Suprapubic skin (tissue), 4 donors: ENCODE measurements at places on chromosomes 3 and 15.

DNA sequence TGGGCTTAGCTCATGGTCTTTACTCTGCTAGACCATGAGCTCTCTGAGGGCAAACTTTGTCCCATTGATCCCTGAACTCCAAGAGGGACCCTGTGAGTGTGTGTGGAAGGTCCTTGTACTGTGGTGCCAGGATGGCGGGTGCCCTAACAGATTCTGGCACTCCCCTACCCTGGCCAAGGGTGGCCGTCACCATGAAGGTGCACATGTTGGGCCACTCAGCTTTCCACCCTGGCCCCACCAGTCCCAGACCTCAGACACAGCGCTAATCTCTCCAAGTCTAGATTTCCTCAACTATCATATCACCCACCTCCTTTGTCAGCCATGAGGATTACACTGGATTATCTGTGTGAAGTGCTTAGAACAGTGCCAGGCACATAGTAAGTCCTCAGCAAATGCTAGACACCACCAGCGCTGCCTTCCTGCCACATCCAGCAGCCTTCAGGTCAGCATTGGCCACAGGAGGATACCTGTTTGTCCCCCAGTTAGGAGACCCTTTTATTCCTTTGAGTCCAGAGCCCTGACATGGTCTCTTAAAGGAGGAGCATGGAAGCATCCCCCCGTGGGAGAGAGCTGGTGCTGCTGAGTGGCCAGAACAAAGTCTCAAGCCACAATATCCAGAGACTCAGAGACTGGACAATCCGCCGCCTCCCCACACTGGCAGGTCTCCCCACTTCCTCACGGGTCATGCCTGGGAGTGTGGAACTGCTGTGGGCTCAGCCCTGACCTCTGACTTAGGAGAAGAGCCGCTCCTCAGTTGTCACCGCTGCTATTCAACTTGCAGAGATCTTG lies 44.5 kb upstream of the SLCO2A1 start:
- DNase-seq = no peak

GRCh38 chr15:101646672-101647071 lies 5.5 kb downstream of the TM2D3 start:
- no peak for DNase-seq

DNA sequence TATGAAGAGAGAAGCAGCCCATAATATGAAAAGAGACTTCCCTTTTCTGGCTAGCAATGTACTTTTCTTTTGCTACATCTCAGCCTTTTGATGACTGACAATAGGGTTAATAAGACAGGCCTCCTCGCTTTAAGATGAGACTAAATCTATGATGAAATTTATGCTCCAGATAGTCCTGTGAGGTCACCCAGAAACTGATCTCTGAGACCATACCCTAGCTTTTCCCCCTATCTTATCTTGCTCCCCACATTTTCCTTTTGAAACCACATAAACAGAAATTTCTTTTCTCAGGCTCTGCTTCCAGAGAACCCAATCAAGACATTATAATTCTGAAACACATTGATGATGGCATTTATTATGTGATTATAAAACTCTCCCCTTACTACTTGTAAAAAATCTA lies 168.8 kb upstream of the CADM2 start:
- no peak for DNase-seq

DNA sequence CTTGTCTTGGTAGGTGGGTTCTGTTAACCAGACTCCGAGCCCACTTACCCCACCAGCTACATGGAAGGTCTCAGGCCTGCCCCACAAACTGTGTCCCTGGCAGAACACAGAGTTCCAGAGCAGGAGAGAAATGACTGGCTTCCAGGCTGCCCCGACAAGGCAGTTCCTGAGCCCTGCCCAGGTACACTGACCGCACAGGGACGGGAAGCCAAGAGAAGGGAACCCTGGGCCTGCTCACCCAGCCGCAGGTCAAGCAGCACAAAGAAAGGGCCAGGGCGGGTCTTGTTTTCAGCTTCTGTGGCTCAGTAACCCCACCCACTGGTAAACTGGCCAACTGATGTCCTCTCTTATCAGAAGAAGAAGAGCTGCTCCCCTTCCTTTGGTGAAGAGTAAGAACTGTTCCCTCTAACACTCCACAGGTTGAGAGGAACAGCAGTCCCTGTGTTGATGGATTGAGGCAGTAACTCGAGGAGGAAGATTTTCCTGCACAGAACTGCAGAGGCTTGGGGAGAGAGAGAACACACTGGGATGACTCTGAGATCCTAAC lies 68.4 kb downstream of the CRTC3 start:
- DNase-seq = no peak

GRCh38 chr15:67096546-67097294 lies 31.3 kb downstream of the SMAD3 start:
- DNase-seq = no peak

- no peak for DNase-seq
Observed at GRCh38 chr3:139136469-139137202, 91.9 kb upstream of the PRR23C start.

GRCh38 chr3:66397745-66398144 lies 103.1 kb downstream of the LRIG1 start:
- DNase-seq = no peak

DNA sequence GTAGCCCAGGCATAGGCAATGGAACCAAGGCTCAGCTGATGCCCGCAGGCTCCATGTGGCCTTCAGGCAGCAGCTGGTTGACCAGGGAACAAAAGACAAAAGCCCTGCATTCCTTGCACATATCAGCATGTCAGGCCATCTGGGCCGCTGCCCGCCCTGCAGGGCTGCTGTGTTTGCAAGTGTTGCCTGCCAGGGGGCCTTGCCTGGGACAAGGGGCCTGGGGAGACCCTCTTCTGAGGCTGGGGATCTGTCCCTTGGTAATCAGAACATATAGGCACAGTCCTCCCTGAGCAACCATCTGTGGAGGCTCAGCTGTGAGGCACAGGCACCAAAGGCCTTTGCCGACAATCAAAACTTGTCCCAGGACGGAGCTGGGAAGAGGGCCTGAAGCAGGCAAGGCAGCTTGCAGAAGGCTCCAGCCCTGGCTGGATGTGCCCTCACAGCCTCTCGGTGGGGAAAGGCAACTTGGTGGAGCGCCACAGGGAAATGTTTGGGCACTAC lies 138.2 kb downstream of the TPRA1 start:
- DNase-seq = peak; percentile 22

GRCh38 chr3:56985878-56986277 lies 74.6 kb upstream of the SPATA12 start:
- no peak for DNase-seq

DNA sequence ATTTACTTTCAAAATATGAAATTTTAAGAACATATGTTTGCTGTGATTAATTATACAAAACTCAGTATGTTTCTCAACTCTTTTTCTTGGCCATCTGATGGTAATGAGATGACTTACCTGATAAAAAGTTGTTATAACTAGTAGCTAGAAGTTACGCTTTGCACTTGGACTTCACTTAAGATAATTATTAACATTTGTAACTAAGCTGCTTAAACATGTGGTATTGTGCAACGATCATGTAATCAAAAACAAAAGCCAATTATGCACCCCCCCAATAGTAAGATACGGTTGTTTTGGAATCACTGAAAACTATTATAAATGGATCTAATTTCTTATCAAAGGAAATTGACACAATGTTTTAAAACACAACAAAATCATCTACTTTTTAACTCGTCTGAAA lies 342.9 kb downstream of the CNTN3 start:
- DNase-seq = no peak

- DNase-seq = peak; percentile 73
Observed at GRCh38 chr3:129625072-129625874, 18.8 kb upstream of the PLXND1 start.
